HT1080 (cell line): ENCODE measurements at places on chromosomes 3 and 15. TPM values are rescaled to one million over a fixed set of nuclear protein-coding genes. Genes with fewer than 3 reads are reported as not detected.
A peak's percentile ranks its signal among the peaks of the same experiment; 100 is the strongest.

Gene SLC2A2
- total RNA-seq: not detected in 2 replicates

Gene PLOD2
- total RNA-seq: 65.1 and 74.7 TPM in 2 replicates

Gene TASOR
- total RNA-seq: 42.9 and 45.3 TPM in 2 replicates

Gene TM4SF18
- total RNA-seq: 0.03 TPM in 1 of 2 replicates, not detected in the other

Gene COL6A5
- 0.17 and 0.26 TPM in 2 replicates for total RNA-seq

Gene PLSCR4
- total RNA-seq: 2.6 and 2.7 TPM in 2 replicates

Gene ANKRD34C
- total RNA-seq: 0.03 and 0.29 TPM in 2 replicates

Gene PSTPIP1
- 0.53 TPM in 1 of 2 replicates, not detected in the other for total RNA-seq

Gene CADM2
- 0.50 TPM in 1 of 2 replicates, not detected in the other for total RNA-seq

DNA sequence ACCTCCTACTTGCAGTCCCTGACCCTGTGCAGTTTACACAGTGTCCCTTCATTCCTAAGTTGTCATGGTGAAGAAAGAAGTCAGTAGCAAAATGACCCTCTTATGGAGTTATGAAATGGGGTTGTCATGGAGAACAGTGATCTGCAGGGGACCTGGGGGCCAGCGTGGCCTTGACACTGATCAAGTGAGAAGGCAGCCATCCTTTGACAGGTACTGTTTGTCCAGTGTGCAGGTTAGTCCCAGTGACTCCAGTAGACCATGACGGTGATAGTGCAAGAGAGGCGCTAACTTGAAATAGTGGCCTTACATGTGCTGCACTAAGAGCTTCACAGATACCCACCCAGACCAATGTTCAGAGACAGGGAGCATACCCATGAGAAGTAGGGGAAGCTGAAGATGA is 87.9 kb downstream of the IL12A start:
- DNase-seq: no peak

DNA sequence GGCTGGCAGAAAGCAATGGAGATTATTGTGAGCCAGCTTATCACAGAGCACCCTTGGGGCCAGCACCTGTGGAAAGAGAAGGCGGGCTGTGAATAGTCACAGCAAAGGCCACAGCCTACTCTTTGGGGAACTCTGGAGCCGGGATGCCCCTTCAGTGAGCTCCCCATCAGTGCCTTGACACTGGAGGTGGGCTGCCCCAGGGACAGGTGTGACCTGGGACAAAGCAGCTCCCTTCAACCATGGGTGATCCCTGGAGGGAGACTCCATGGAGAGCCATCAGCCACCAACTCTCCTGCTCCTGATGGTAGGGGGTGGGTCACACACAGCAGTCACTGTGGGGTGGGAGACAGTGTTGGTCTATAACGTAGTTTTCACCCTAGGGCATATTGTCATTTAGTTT is 5.8 kb downstream of the TTC21A start:
- no peak for DNase-seq

GRCh38 chr3:128984596-128984995 is 9.3 kb downstream of the CFAP92 start:
- no peak for DNase-seq

DNA sequence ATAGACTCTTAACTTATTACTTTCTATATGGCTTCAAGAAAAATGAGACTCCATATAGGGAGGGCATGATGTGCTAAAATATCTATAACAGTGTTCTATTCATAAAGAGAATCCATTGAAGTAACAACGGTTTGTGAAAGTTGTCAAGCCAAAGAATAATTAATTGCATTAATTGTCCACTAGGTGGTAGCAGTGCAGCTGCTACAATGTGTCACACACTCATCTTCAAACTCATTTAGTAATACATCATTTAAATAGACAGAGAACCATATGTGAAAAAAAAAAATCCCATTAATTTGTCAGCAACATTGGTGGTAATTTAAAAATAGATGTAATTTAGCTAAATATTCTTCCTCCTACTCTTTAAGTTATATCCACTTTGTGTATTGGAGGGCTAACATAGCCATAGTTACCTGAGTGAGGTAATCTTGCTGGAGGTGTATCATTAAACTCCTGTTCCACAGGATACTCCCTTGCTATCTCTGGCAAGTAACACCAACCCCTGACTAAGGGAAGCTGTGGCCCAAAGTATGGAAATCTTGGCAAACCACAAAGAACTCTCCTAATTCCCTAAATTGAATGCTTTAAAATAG is 3.7 kb upstream of the CPA3 start:
- peak; percentile 53 for DNase-seq

- DNase-seq: no peak
These were observed 185.2 kb downstream of the KLF13 start for GRCh38 chr15:31511707-31512310.

DNA sequence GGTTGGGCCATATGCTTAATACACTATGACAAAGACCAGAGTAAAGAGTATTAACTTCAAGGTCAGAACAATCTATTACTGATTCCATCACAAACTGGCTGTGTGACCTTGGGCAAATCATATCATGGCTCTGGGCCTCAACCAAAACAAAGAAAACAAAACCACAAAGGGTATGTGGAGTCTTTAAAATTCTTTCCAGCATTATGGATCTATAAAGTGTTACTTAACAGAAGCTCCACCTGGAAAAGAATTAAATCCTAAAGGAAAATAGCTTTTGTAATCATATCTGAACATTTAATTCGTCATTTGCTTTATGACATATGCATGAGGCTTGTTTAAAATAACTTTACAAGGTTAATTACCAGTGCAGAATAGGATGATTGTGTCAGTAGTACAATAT is 265.5 kb downstream of the SATB1 start:
- no peak for DNase-seq

- no peak for DNase-seq
These were observed 226.2 kb upstream of the CTNNB1 start for GRCh38 chr3:40973141-40973540.

GRCh38 chr3:56790016-56790821 is 11.5 kb downstream of the ARHGEF3 start:
- no peak for DNase-seq

- DNase-seq: no peak
These were observed 30.2 kb downstream of the SEMA7A start for GRCh38 chr15:74403588-74403919.

DNA sequence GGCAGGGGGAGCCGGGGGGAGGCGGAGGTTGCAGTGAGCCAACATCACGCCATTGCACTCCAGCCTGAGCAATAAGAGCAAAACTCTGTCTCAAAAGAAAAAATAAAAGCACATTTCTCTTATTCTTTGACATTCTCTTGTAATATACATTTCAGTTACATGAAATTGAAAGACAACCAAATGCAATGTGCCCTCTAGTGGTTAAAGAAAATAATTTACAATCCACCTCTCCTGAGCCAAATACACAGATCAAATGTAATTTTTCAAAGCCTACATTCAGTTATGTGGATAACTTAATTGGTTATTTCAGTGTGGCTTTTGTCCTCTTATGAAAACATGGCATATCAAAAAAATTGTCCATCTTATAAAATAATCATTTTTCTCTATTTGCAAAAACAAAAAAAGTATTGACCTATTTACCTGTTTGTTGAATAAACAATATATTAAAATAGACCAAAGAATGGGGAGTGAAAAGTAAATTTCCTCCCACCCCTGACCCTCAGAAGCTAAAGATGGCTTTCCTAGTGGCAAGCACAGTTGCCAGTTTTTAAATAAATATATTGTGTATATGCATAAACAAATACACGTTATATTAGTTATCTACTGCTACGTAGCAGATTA is 14.2 kb upstream of the U2SURP start:
- DNase-seq: peak; percentile 66

- no peak for DNase-seq
These were observed 5.1 kb downstream of the TEX264 start for GRCh38 chr3:51676102-51676640.

- DNase-seq: no peak
These were observed 122.5 kb downstream of the LEKR1 start for GRCh38 chr3:156948402-156949210.

DNA sequence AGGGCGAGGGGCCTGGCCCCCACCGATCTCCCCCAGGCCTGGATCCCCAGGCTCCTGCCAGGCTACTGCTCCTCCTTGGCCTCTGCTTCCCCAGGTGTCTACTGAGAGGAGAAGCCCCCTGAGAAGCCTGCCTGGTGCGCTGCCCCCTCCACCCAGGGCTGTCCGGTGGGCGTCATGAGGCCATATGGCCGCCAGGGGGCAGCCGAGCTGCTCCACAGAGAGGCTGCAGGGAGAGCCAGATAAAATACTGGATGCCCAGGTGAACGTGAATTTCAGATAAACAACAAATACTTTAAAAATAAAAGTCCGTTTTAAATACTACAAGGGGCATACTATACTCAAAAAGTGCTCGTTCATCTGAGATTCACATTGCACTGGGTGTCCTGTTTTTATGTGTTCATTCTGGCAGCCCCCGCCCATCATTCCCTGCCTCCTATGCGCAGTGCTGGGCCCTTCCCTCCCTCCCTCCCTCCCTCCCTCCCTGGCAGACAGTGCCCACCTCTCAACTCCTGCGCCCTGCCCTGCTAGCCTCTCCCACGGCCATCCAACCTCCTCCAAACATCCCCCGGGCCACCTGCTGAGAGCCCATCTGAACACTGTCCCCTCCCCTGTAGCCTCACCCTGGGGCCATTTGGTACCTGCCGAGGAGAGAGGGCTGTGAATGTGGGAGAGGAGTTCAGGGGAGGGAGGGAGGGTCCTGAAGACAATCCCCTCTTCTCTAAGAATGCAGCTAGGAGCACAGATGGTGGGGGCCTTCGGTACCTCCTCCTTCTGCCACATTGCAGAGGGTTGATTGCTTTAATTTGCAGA is 29.6 kb downstream of the PSTPIP1 start:
- peak; percentile 48 for DNase-seq

DNA sequence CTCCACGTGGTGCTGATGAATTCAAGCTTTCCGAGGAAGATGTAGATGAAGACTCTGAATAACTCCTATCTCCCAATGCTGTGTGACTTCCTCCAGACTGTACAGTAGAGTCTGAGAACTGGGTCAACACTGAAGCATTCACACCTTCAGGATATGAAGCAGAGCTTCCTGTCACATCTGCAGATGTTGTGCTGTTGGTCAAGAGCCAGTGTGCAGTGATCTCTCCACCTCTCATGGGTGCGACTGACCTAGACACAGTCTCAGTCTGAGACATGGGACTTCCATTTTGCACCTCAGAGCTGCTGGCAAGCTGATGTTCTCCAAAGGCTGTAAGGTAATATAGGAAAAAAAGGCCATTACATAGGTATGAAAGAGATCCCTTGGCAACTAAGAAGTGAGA is 36.5 kb downstream of the HEG1 start:
- DNase-seq: no peak

DNA sequence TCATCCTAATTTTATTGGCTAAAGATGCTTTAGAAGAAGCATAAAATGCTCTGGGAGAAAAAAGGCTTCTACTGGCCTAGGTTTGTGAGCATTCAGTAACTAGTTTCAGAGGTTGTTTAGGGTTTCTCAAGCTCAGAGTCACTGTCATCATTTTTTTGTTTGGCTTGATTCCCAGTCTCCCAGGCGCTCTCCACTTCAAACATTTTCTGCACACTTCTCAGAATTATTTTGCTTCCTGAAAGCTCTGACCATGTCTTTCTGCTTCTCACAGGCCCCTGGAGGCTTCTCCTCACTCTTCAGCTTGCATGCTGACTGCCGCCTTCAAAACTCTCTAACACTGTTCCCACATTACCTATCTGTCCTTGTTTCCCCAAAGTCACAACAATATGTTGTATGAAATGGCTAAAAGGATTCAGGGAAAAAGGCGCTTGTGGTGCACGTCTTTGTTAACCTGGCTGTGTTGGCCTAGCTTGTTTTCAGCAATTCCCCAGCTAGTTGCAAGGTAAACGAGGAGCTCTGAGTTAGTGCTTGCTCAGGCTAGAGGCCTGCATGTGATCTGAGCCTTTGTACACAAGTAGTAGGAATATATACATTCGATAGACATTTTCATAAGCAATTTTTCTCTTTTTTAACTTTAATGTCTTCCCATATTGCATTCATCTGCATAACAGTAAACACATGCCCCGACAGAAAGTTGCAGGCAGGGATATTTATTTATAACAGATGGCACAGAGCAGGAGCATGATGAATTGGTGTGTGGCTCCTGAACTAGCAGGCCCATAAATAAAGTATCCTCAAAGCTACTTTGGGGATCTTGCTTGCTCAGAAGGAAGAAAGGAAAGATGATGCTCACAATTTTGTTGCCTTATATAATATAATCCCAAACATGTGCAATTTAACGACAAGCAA is 129.2 kb upstream of the DPH6 start:
- no peak for DNase-seq

- no peak for DNase-seq
These were observed 297.6 kb downstream of the RPLP1 start for GRCh38 chr15:69750253-69750652.

DNA sequence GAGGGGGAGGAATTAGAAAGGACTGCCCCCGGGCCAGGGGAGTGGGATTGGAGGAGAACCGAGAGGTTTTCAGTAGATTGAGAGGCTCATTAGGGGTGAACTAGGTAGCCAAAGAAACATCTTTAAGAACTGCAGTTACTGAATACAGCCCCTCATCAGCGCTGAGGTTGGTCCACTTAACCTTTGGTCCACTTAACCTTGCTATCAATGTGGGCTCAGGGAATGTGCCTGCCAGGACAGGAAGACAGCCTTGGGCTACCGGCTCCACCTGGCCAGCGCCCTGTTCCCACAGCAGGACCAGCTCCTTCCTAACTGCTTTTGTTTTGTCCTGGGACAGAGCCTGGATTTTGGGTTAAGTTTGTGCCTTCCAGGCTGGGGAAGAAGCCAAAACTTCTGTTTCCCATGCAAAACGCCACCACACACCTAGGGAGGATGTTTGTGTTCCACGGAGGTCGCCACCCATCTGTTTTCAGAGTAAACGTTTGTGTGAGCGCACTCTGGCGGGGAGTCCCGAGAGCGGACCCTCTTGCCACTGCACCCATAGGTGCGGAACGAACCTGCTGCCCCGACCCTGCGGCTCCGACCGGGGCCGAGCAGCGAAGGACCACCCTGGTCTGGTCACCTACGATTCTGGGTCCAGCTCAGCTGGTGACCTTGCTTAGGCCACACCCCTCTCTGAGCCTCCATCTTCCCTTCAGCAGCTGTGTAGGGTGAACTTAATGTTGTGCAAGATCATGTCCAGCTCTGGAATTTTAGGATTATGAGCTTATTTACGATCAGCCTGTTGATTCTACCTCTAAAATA is 107.4 kb downstream of the VGLL4 start:
- DNase-seq: no peak

DNA sequence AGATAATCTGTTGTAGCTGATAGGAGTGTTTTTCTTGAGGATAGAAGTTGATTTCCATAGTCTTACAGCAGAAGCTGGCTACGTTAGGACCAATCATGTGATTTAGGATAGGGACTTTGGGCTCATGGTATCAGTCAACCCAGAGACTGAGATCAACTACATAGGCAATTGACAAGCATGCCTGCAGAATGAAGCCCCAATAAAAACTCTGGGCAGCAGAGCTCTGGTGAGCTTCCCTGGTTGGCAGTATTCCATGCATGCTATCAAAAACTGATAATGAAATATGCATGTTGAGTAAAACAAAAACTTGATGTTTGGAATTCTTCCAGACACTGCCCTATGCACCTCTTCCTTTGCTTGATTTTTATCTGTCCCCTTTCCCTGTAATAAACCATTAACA is 38.0 kb downstream of the SUCNR1 start:
- no peak for DNase-seq

GRCh38 chr3:10928407-10928960 is 64.1 kb upstream of the SLC6A1 start:
- no peak for DNase-seq

GRCh38 chr15:84023636-84024035 is 211.9 kb upstream of the GOLGA6L4 start:
- DNase-seq: peak; percentile 14

DNA sequence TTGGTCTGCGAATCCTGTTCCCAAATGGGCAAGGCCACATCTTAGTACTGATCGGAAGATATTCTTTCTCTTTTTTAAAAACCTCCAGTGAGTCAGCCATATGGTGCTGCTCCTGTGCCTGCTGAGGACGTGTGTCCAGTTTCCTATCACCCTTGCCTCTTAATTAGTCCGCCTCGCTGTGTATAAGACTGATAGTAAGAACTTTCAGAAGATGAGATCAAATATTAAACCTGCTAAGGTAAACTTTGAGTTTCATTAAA is 612 bp downstream of the UBA5 start:
- no peak for DNase-seq
